ENCODE measurements at places on chromosomes 16 and 17.

DNA sequence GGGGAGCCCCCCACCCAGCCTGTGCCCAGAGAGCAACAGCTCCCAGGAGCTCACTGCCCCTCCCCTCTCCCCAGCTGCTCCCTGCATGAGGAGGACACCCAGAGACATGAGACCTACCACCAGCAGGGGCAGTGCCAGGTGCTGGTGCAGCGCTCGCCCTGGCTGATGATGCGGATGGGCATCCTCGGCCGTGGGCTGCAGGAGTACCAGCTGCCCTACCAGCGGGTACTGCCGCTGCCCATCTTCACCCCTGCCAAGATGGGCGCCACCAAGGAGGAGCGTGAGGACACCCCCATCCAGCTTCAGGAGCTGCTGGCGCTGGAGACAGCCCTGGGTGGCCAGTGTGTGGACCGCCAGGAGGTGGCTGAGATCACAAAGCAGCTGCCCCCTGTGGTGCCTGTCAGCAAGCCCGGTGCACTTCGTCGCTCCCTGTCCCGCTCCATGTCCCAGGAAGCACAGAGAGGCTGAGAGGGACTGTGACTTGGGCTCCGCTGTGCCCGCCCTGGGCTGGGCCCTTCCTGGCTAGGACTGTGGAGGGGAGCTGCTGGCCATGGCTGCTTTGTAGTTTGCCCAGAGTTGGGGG, 584 bp downstream of the TCAP start:
- DNase-seq = no peak

GRCh38 chr17:27559506-27560481, 71.2 kb upstream of the LGALS9 start:
- no peak for DNase-seq

GRCh38 chr16:84478172-84478947, 26.1 kb downstream of the MEAK7 start:
- DNase-seq = no peak

DNA sequence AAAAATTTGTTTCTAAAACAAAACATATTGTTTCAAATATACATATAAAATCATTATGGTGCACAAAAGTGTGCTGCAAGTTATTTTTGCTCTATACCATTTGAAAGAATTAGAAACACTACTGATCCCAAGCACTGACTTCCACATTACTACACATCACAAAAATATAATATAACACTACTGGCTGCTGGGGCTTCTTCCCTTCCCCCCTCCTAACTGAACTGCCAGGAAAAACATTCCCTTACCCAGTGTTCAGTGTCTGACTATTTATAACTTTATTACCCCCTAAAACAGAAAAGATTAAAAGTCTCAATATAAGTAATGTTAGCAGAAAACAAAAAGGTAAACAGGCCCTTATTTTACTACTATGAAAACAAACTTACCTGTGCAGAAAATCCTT, 36.9 kb downstream of the GPATCH8 start:
- DNase-seq = no peak

DNA sequence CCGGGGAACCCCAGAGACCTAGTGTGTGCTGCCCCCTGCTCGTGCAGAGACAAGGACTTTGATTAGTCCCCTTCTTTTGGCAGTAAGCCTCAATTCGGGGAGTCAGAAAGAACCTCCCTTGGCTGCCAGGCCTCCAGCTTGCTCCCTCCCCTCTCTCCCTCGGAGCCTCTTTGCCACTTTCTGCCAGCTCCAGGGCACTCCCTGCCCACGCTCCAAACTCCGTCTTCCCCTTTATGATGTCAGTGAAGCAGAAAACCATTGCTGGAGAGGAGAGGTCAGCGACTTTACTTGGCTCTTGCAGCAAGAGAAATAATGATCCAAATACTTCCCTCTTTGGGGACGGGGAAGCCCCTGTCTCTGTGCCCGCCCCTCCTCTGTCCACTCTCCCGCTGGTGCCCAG, 28.1 kb downstream of the TTYH2 start:
- DNase-seq = no peak

GRCh38 chr16:27402569-27402963, 592 bp downstream of the IL21R start:
- no peak for DNase-seq
